Activated naive CD8-positive, alpha-beta T cell treated with anti-CD3 and anti-CD28 coated beads for 36 hours (primary cell): ENCODE measurements at places on chromosomes 12 and 14. TPM values are rescaled to one million over a fixed set of nuclear protein-coding genes. Genes with fewer than 3 reads are reported as not detected.

GRCh38 chr14:65373016-65373670, 39.4 kb upstream of the FUT8 start:
- H3K4me1 ChIP-seq = peaks cover 31% of the 10 kb centered on the region
- no peak overlapping the region for H3K4me3 ChIP-seq
- H3K36me3 ChIP-seq = peaks cover 37% of the 10 kb centered on the region
- DNase-seq = no peak

DNA sequence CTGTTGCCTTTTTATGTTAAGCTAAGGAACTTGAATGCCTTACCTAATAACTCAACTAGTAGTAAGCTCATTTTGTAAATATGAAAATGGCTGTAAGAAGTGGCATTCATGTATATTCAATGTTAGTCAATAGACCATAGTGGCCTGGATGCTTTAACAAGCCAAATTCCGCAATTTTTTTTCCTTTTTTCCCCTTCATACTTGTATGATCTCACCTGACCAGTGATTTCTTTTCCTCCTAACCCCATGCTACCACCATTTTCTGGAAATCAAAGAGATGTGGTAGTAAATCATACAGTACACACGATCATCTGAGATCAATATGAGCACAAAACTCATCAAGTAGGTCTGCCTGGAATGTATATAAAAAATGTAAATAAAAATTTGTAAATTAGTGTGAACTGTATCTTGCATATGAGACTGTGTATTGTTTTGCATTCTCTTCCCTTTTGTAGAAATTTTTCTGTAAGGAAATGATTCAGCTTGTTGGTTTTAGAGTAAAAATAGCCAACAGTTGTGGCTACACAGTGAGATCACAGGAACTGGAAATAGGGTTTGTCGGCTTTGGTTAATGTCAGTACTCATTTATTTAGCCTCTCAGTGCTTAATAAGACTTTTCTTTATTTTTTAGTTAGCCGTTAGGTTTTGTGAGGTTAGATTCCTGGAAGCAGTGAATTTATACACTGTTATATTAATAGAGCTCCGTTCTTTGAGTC, 62.5 kb downstream of the ETNK1 start:
- no peak overlapping the region for H3K27ac ChIP-seq
- DNase-seq = no peak
- H3K4me1 ChIP-seq = peaks cover 14% of the 10 kb centered on the region
- peaks cover 27% of the 10 kb centered on the region for H3K36me3 ChIP-seq
- H3K27me3 ChIP-seq = no peaks in the 10 kb centered on the region

Gene SOCS2
- 25.8 TPM for total RNA-seq

GRCh38 chr12:114504311-114504710, 98.4 kb upstream of the TBX5 start:
- no peaks in the 10 kb centered on the region for H3K4me1 ChIP-seq
- H3K4me3 ChIP-seq = no peak overlapping the region
- peaks cover 34% of the 10 kb centered on the region for H3K27me3 ChIP-seq
- no peak for DNase-seq
- H3K36me3 ChIP-seq = no peaks in the 10 kb centered on the region
- no peak overlapping the region for H3K27ac ChIP-seq
